ENCODE measurements at places on chromosomes 7 and 10. TPM values are rescaled to one million over a fixed set of nuclear protein-coding genes. Genes with fewer than 3 reads are reported as not detected.

The FXYD4 gene
- total RNA-seq: not detected

The PRTFDC1 gene
- 2.6 TPM for total RNA-seq

The IFIT1B gene
- total RNA-seq: not detected

The HOXA5 gene
- total RNA-seq: 11.5 TPM

The LEP gene
- 498 TPM for total RNA-seq

DNA sequence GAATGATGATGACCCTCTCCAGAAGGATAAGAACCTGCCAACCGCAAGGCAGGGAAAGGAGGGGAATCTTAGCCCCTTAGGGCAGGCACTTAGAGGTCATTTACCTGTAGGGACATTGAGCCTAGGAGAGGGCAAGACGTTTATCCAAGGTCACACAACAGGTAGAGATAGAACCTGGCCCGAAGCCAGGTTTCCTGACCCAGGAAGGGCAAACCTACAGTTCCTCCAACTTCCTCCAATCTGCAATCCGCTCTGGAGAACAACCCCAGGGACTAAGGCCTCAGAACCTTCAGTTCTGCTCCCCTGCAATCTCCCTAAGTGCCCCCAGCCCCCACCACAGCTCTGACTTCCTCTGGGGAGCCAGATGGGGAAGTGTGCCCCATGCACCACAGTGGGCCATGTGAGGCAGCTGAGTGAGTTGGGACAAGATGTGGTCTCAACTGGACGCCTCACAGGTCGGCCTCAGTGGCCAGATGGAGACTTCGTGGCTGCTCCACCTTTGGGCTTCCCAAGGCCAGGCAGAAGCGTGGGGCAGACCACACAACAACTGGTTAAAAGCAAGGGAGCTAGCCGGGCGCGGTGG is 1.4 kb upstream of the PSAP start:
- no peak overlapping the region for H3K27ac ChIP-seq
- no peak for DNase-seq
- no peaks in the 10 kb centered on the region for H3K36me3 ChIP-seq
- no peak overlapping the region for H3K4me3 ChIP-seq
- peaks cover 3% of the 10 kb centered on the region for H3K4me1 ChIP-seq

DNA sequence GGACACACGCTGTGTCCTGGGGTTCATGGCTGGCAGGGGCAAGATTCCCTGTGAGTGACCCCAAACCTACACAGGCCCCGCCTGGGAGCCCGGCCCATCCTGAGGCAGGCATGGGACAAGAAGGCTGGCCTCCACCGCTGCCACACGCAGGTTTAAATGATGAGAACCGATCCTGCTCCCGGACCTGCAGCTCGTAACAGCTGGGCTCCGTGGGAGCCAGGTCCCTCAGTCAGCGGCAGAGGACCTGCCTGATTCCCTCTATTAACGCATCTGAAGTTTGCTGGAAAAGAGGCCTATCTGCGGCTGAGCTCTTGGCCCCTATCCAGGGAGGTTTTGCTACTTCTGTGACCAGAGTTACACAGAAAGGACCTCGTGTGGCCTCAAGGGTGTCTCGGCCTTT is 112.3 kb downstream of the VIPR2 start:
- H3K4me1 ChIP-seq: no peaks in the 10 kb centered on the region
- DNase-seq: peak; percentile 15
- H3K27me3 ChIP-seq: no peaks in the 10 kb centered on the region
- H3K36me3 ChIP-seq: no peaks in the 10 kb centered on the region

DNA sequence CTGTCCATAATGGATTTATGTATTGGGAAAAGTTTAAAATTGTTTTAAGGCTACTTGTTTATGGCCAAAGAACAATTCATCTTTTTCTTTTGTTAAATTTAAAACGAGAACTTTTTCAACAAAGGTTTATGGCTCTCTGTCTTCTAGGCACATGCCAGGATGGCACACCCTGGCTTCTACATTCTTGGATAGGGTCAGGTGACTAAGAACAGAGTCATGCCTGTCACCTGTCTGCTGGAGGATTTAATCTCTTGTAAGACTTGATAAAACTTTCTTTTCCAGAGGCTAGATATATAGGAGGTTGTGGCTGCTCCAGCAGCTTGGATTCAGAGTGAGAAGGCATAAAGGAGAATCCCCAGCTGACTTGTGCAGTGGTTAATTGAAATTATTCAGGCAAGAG is 915.4 kb downstream of the GATA3 start:
- no peaks in the 10 kb centered on the region for H3K36me3 ChIP-seq
- H3K4me3 ChIP-seq: no peak overlapping the region
- no peaks in the 10 kb centered on the region for H3K27me3 ChIP-seq
- H3K4me1 ChIP-seq: no peaks in the 10 kb centered on the region

DNA sequence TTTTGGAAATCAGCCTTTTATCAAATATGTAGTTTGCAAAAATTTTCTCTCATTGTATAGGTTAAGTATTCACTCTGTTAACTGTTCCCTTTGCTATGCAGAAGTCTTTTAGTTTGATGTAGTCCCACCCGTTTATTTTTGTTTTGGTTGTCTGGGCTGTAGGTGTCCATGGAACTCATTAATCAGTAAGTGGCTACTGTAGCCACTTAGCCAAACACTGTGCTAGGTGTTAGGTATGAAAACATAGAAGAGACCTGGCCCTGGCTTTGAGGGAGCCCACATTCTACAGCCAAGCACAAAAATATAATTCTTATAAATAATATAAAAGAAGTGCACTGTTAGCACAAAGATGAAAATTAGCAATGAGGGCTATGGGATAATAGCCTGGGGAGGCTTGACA is 133.5 kb downstream of the ETV1 start:
- H3K4me3 ChIP-seq: no peak overlapping the region
- H3K4me1 ChIP-seq: no peaks in the 10 kb centered on the region
- H3K27me3 ChIP-seq: no peaks in the 10 kb centered on the region
- no peak for DNase-seq
- H3K27ac ChIP-seq: no peak overlapping the region
- no peaks in the 10 kb centered on the region for H3K36me3 ChIP-seq

GRCh38 chr10:37703833-37704382 is 153.5 kb downstream of the ZNF248 start:
- no peaks in the 10 kb centered on the region for H3K36me3 ChIP-seq
- H3K4me1 ChIP-seq: no peaks in the 10 kb centered on the region
- H3K4me3 ChIP-seq: no peak overlapping the region

- H3K36me3 ChIP-seq: no peaks in the 10 kb centered on the region
- no peak for DNase-seq
- H3K27ac ChIP-seq: peak overlapping the region; percentile 25
- no peak overlapping the region for H3K4me3 ChIP-seq
- no peaks in the 10 kb centered on the region for H3K4me1 ChIP-seq
Observed at GRCh38 chr7:131607291-131608115, 51.1 kb upstream of the PODXL start.

- no peaks in the 10 kb centered on the region for H3K36me3 ChIP-seq
Observed at GRCh38 chr10:5814110-5815107, 1.2 kb upstream of the GDI2 start.

GRCh38 chr10:69955211-69955805 is 97.3 kb upstream of the MACROH2A2 start:
- H3K36me3 ChIP-seq: no peaks in the 10 kb centered on the region
- no peaks in the 10 kb centered on the region for H3K4me1 ChIP-seq
- H3K4me3 ChIP-seq: no peak overlapping the region
- DNase-seq: no peak

DNA sequence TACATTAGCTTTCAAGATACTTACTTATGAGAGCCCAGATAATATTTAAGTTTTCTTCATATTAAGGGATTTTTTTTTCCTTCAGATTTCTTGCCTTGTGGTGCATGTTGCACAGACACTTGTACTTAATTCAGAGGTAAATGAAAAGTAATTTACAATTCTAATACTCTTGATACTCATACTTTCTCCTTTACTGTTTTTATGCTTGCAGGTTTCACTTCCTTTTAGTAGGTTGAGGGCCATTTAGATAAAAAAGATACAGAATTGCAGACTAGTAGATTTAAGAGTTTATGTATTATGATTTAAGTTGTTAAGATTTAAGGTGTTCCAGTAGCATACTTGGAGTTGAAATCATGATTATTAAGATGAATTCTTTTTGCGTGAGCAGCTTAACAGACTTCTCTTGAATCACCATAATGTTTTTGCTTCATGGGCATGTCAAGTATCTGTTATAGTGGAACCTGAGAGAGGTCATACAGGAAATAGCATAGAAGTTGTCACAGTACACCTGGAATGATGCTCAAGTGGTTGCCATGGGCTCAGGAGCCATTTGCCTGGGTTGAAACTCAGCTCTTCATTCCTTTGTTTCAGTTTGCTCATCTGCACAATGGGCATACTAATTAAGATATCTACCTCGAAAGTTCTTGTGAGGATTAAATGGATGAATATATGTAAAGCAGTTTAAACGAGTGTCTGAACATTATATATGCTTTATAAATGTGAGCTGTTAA is 174.8 kb upstream of the PRPS1L1 start:
- no peak overlapping the region for H3K4me3 ChIP-seq
- H3K27ac ChIP-seq: no peak overlapping the region
- no peak for DNase-seq
- no peaks in the 10 kb centered on the region for H3K27me3 ChIP-seq
- no peaks in the 10 kb centered on the region for H3K36me3 ChIP-seq

Measured in breast epithelium (tissue), 4 donors.